Lung (tissue), 17 donors: ENCODE measurements at places on chromosomes 5 and 9. TPM values are rescaled to one million over a fixed set of nuclear protein-coding genes. Genes with fewer than 3 reads are reported as not detected.

DNA sequence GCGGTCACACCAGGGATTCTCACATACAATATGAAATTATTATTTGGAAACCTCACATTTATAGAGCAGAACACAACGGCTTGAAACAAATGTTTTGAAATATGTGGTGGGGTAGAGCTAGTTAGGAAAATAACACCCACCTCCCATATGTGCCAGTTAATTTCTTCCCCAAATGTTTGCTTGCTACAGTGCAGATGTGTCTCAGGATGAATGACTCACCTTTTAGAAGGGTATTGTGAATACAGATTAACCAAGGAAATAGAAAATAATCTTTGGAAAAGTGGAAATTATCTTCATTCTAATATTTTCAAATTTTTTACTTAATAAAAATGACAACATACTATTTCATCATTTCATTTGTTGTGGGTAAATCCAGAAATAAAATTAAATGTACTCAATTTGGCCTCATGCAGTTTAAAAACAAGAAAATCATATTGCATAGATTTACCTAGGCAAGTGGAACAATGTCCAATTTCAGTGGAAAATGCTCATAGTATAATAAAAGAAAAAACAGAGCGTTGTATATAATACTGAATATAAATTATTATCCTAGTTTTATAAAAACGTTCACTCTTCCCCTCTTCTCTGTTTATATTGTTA, 39.3 kb upstream of the RICTOR start:
- no peak for DNase-seq

DNA sequence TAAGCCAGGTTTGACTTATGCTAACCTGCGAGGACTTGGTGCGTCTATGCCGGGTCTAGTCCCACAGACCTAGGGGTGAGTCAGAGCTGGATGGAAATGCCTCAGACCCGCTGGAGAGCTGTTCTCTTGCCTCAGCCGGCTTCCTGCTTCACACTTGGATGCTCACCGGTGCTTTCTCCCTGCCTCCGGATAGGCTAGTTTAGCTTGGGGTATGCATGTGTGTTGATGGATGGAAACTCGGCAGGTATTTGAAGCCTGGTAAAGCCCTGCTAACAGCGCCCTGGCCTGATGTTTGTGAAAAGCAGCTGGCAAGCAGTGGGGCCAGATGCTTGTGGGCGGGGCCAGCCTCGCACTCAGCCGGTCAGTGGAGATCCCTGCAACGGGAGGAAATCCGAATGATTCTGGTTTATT, 29.3 kb downstream of the PRRC2B start:
- DNase-seq, result peak; percentile 77

Gene RPP25L
- 21.9 TPM for total RNA-seq

GRCh38 chr9:90086101-90086511, 481.3 kb downstream of the GADD45G start:
- DNase-seq, result peak; percentile 18

Gene PFN3
- not detected for total RNA-seq

- no peak for DNase-seq
Observed at GRCh38 chr5:165858118-165858517, 2352.7 kb downstream of the MAT2B start.

Gene SEMA5A
- total RNA-seq, result 23.4 TPM

DNA sequence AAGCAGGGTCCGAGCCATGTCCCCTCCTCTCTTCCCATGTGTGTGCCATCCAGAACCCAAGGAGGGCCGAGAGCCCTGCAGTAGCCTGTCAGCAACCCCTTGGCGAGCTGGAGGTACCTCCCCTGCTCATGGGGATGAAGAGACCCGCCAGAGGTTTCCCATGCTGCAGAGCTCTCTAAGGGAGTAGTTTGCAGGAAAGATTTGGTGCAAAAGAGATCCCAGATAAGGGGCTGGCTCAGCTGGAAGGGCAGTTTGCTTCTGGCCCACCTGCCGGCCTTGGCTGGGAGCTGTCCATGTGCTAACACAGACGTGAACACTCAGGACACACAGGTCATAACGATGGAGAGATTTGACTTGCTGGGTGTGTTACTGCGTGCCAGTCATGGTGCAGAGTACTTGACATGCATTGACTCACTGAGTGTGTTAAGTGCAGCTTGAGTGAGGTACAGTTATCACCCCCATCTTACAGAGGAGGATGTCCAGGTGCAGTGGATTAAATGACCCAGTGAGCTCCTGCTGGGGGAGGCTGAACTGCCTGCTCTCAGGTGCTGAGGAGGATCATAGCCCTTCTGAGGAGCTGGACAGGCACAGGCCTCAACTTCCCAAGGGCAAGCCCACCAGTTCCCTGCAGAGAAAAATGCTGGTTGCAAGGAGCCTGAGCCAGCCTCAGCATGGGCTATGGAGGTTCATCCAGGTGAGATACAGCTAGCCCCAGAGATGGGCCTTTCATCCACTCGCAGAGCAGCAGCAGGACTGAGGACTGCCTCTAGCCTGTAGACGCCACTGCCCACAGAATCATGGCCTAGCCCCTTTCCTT, 6.3 kb upstream of the SLC25A48 start:
- no peak for DNase-seq

DNA sequence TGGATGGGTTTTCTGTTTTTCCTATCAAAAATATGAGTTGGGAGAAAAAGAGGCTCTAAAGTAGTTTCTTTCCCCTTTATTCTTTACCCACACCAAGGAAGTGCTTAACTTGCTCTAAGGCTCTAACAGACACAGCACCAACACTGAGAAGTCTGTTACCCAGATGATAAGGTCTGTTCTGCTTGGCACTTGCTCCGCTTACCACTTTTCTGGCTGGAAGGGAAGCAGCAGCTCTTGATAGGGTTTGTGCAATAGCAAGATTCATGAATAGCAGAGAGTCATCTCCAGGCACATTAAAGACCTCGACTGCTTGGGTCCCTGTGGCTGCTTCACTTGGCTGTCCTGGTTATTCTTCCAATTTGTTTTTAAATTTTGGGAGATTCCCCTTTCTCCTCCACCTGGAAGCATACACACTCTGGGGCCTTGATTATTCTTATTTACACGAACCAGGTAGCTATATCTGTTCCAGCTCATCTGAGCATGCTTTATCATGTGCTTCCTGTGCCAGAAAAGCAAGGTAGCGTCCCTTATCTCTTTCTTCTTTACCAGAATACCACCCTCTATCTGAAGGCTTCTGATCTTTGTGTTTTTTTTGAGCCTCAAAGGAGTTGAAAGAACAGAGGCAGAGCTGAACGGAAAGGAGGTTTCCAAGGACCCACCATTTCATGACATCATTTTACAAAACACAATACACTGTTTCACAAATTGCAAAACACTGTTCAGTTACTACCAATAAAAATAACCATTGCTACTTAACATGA, 24.8 kb downstream of the PPP3R2 start:
- DNase-seq, result no peak

GRCh38 chr5:173923218-173924095, 35.3 kb downstream of the CPEB4 start:
- DNase-seq, result no peak

DNA sequence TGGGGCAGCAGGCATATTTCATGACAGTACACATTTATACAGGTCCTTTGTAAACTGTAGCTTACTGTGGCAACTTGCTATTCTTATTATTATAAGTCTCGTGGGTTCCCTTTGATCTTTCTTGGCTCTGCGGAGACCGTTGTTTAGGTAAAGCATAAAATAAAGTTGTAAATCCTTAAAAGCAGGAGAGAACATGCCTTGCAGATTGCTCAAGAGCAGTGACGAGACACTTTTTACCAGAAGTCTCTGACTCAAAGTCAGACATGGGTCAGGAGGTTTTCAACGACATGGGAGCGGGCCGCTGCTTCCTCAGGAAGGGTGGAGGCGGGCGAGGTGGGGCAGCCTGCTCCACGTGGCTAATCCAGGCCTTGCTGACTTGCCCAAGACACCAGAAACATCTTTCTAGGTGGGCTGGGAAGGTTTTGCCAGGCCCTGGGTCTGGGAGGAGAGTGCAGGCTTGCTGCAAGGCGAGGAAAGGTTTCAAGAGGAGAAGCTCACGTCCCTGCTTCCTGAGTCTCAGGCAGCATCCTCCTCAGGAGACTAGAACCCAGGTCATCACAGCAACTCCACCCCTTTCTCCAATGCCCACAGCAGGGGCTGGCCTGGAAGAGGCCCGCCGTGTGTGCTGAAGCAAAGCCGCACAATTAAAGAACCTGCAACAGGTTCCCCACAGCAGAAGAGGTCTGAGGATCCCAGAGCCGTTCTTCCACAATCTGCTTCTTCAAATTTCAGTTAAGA, 6.5 kb downstream of the TBC1D2 start:
- DNase-seq, result no peak

Gene AK6
- 20.6 TPM for total RNA-seq

Gene ZNF79
- 8.7 TPM for total RNA-seq

Gene IFNA13
- total RNA-seq, result not detected

DNA sequence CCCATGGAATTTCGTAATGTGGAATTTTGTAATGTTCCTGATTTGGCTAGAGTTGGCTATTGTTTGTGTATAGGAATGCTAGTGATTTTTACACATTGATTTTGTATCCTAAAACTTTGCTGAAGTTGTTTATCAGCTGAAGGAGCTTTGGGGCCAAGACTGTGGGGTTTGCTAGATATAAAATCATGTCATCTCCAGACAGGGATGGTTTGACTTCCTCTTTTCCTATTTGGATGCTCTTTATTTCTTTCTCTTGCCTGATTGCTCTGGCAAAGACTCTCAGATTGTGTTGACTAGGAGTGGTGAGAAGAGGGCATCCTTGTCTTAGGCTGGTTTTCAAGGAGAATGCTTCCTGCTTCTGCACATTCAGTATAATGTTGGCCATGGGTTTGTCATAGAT, 91.0 kb downstream of the NNT start:
- DNase-seq, result no peak

DNA sequence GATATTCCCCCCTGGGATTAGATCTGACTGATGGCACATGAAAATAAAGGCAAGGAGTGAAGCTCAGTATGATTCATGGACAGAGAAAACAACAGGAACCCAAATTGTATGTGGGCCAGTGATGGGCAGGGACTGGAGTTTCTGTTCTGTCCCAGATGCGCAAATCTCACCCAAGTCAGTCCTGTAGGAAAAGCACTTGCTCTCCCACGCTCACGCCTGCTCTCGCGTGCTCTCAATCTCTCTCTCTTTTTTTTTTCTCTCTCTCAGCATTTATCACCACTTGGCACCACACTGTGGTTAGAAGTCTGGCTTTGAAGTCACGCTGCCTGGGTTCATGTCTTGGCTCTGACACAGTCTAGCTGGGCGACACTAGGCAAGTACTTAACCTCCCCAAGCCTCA, 106.5 kb upstream of the LRRTM2 start:
- no peak for DNase-seq

DNA sequence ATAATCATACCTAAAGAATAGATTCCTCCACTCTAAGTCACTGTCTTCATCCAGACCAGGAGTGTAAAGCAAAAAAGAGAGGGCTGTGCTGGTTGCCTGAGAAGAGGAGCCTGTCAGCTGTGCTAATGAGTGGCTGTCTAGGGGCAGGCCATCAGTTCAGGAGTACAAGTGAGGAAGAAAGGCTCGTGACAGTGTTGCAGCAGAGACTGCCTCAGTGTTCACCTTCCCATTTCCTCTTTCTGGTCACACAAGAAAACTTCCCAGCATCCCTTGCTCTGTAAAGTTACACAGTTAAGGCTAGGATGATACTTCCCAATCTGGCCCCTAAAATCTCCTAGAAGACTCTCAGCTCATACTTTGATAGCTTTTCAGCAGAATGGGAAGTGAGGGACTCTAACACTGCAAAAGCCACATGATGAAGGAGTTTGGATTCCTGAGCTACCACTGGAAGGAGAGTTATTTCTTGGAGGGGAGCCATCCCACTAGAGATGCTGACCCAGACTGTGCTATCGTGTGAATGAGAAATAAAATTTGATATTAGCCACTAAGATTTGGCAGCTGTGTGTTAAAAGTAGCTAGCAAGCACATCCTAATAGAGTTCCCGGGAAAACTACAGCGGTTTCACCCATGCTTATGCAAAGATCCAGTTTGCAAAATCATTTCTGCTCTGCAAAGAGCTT, 67.1 kb downstream of the ADAMTS12 start:
- peak; percentile 58 for DNase-seq

Gene IL6ST
- total RNA-seq, result 377 TPM

GRCh38 chr5:149381986-149382338, 2.9 kb upstream of the IL17B start:
- DNase-seq, result peak; percentile 86

DNA sequence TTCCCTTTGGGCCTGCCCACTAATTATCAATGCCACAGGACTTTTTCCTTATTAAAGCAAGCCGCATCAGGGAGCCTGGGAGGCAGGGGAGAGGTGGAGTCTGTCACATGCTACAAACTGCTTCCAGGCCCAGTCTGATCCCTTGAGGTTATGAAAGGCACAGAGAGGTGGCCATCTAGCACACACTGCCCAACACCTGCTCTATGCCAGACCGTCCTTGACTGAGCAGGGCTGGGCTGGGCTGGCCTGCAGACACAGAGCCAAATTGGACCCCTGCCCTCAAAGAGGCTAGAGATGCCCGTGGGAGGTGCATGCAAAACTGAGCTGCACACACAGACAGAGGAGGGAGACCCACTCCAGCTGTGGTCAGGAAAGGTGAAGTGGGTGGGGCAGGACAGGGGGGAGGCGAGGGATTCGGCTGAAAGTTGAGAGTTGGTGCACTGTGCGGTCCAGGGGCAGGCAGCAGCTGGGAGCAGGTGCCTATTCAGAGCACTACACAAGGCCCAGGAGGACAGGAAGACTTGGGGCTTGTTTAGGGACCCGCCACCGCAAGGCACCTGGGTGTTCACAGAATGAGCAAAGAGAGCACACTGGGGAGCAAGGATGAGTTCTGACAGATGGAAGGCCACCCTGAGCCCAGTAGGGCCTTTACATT, 36.4 kb upstream of the TCF7 start:
- DNase-seq, result no peak

DNA sequence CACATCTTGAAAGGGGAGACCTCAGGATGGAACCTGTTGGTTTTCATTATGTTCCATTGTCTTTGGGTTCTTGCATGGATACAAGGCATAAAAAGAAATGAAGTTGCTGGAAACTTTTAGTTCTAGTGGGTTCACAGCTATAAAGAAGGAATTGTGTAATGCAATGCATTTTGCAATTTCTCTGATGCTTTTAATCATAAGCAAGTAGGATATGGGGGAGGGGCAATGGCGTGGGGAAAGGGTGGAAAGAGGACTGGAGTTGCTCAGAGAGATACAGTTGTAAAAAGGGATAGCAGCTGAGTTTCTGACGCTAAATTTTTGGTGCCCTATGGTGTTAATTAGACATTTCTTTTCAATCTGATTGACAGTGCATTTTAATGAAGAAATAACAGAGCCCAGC, 88.6 kb upstream of the FANCC start:
- DNase-seq, result peak; percentile 96

Gene CCDC192
- total RNA-seq, result 0.40 TPM

GRCh38 chr5:74587890-74588289, 52.6 kb downstream of the ENC1 start:
- DNase-seq, result no peak

GRCh38 chr9:2355697-2355983, 265.9 kb upstream of the VLDLR start:
- DNase-seq, result no peak
